ENCODE measurements at places on chromosomes 6 and 20.

GRCh38 chr6:118668761-118669385, 17.5 kb upstream of the CEP85L start:
- no peak for DNase-seq

- DNase-seq = no peak
These were observed 30.8 kb upstream of the SSR1 start for GRCh38 chr6:7343546-7344475.

DNA sequence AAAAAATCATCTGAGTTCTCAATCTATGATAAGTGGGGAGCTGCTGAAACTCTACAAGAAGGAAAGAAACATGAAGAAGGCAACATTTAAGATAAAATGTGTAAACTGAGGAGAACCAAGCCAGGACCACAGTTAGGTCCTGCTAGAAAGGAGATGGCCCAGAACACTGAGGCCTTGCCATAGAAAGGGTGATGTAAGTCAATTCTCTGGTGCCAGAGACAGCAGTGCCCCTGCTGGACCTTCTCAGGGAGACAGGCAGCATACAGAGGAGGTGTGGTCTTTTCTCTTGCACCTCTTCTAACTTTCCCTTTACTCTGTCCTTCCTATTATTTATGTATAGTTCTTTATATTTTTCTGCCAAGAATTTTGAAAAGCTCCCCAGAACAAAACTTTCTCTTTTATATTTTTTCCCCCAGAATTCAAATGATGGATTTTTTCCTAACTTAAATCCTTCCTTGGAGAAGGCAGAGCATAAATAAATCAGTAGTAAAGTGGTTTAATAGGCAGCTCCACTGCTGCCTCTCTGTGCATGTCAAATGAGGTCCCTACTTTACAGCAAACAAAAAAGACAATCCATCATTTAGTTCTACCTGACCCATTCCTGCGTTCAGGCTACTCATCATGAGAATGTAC, 9.0 kb downstream of the UQCC2 start:
- no peak for DNase-seq

GRCh38 chr6:99618649-99619408, 12.2 kb downstream of the PRDM13 start:
- no peak for DNase-seq

- no peak for DNase-seq
These were observed 921.8 kb upstream of the EPHA7 start for GRCh38 chr6:94341173-94341572.

GRCh38 chr6:71513036-71513435, 224.4 kb downstream of the OGFRL1 start:
- no peak for DNase-seq

DNA sequence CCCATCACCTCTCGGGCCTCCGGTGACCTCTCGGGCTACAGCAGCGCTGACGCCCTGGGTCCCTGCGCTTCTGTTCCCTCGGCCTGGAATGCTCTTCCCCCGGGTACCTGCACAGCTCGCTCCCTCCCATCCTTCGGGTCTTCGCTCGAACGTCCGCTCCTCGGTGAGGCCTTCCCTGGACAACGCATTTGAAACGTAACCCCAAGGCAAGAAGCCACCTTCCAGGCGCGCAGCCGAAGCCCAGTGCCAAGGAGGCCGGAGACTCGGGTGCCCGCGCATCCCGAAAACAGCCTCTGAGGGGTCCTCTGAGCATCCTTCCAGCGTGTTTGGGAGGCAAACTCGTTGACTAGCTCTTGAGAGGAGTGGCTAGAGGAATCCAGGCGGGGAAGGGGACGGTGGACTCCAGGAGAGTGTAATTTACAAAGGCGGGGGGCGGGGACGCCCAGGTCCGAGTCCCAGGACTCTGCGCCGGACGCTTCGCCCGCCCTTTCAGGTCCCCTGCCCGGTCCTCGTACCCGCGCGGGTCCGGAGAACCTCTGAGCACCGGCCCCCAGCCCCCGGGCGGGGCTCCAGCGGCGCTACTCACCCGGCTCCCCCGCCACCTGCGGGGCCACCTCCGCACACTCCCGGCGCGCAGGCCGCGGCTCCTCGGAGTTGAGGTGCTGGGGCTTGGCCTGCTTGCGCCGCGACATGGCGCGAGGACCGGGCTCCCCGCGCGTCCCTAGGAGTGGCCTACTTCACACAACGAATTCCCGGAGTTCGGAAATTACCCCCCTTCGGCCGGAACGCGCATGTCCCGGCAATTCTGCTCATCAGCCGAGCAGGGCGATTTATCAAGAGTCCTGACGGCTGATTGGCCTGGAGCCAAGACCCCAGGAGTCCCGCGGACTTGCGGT, 86.8 kb downstream of the ZFP64 start:
- no peak for DNase-seq

- DNase-seq = no peak
These were observed 92.2 kb downstream of the UNC5CL start for GRCh38 chr6:40946738-40947301.

DNA sequence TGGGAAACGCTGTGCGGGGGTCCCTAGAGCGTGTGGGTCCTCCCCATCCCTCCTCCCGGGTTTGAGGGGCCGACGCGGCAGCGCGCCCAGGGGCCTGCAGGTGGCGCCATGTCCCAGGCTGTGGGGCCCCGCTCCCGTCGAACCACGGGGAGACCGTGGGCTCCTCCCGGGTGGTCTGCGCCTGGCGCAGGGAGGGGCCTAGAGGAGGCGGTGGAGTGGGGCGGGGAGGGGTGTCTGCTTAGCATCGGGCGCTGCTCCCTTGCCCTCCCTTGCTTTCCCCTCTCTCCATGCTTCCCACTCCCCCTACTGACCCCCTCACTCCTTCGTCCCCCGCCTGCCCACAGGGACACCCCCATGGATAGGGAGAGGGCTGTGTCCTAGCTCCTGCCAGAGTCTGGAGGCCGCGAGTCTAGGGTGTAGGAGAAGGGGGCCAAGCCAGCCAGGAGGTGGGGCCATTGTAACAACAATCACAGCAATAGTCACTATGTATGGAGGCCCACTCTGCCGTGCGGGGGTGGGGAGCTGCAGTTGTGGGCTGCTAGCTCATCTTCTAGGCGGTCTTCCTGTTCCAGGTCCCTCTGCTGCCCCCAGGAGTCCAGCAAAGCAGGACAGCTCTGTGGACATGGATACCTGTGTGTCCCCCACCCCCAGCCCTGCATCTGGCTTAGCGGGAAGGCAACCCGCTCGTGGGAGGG, 51.7 kb downstream of the CHMP4B start:
- DNase-seq = no peak

- DNase-seq = no peak
These were observed 27.1 kb upstream of the FBXO9 start for GRCh38 chr6:53038141-53038540.

DNA sequence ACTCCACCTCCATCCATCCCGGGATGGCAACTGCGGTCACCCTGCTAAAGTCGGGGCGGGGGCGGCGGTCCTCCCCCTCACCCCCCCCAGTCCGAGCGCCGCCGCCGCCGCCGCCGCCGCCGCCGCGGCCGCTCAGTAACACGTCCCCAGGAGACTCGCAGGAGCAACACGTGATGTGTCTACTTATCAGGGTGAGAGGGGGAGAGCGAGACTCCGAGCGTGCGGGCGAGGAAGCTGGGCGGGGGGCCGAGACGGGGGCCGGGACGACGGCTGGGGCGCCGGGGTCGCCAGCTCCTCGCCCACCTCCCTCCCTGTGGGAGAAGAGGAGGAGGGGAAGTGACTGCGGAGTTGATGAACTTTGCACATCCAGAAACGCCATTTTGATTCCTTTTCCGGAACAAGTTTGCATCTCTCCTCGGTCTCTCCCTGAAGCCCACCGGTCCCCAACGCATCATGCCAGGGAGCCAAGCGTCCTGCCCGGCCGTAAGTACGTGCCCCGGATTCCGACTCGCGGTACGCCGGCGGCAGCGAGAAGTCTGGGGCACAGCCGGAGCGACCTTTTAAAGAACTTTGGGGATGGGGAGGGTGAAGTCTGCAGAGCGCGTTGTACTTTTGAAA, at the start of gene RREB1:
TSS of gene RREB1 (plus strand) at position 384 of the 618 bp plus-strand sequence. CDS start 73,951 bp downstream, outside the sequence.
- no peak for DNase-seq

- no peak for DNase-seq
These were observed 34.9 kb upstream of the DST start for GRCh38 chr6:56677559-56677958.

DNA sequence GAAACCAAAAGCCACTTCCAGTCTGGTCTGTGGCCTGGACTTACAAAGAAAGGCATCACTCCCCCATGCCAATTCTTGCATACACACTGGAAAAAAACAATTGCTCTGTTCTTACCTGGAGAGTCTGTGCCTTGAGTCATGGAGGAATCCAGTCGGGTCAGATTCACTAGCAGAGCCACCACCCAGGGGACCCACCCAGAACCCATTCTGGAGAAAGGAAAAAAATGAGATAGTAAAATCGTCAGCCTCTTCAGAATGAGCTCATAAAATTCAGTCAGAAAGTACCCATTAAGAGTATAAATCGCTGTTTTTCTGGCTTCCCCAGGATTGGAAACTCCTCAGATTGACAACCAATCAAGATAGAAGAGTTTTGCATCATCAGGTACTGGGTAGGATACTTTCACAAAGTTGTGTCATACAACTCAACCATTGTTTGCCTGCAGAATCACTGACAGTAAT, at the start of gene HLA-DOB:
TSS of gene HLA-DOB (minus strand) at position 257 of the 459 bp plus-strand sequence. CDS start at position 206, 51 bp downstream.
- DNase-seq = no peak

DNA sequence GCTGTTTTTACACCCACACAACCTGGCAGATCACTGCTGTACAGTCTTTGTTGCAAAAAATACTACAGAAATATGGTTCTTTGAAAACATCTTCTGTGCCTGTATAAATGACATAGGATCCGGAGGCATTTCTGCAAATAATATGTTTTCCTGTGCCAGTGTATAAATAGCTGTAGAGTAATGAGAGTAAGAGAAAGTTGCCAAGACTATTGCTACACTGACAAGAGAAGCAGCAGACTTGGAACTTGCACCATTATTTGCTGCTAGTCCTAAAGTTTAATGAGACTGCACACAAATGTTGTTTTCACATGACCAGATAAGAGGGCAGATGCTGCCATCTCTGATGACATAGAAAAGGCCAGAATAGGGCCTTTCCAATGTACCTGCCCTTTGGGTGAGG, 50.0 kb upstream of the DTNBP1 start:
- no peak for DNase-seq

DNA sequence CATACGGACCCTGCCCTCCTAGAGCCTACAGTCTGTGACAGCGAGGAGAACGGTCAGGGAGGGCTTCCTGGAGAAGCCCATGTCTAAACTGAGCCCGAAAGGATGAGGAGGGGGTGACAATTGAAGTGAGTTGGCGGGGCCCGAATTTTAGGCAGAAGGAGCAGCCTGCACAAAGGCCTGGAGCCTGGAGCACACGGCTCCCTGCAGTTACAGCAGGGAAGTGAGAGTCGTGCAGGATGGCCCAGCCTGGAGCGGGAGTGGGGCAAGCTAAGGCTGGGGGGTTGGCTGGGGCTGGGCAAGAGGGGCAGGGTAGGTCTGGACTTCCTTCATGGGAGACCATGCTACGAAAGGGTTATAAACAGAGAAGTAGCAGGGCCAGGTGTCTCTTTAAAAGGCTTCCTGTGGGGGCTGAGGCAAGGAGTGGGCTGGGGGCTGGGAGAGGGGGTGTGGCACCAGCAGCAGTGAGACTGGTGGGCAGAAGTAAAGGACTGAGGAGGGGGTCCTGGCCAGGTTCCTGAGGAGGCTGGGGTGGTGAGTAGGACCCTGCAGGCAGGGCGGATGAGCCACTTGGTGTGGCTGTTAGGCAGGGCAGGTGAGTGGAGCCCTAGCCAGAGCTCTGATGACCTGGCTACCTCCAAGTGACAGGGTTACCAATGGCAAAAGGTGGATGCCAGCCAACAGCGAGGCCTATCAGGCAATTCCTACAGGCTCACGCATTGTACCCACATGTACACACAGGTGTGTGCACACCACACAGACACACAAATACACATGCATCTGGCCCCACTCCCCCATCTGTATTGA, 119.2 kb downstream of the MRPL14 start:
- peak; percentile 5 for DNase-seq

GRCh38 chr20:20621195-20621594, 91.2 kb downstream of the RALGAPA2 start:
- no peak for DNase-seq

DNA sequence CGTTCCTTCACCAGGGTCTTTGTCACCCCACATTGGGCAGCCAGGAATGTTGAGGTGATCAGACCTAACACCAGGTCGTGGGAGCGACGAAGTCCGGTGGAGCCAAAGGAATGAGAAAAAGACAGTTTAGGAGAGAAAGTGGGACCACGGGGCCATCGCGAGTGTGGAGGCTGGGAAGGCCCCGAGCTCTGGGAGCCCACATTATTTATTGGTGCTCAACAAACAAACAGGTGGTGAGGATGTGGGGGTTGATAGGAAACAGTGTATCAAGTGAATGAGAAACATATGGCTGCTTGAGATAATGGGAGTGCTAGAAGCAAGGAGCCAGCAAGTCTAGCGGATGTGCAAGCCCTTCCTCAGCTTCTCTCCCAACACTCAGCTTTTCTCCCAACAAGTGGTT, 287.1 kb upstream of the SGK1 start:
- no peak for DNase-seq

GRCh38 chr6:170404036-170404435, 97.5 kb downstream of the FAM120B start:
- no peak for DNase-seq

- peak; percentile 18 for DNase-seq
These were observed 207.4 kb downstream of the DLL1 start for GRCh38 chr6:170083236-170084051.

DNA sequence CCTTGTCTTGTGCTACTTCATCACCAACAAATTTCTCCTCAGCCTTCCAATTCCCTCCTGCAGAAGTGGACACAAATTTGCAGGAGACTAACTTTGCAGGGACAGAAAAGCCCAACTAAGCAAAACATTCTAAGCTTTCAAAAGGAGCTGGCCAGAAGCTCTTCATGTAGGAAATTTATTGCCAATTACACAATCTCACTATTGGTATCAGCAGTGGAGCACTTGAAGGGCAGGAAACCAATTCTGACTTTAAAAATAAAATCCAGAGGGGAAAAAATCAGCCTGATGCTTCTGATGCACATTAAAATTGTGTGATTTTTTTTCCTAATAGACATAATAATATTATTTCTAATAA, 193.3 kb downstream of the LY86 start:
- DNase-seq = no peak

- no peak for DNase-seq
These were observed 59.0 kb downstream of the THEMIS start for GRCh38 chr6:127841811-127842210.

- DNase-seq = no peak
These were observed 41.1 kb downstream of the GMDS start for GRCh38 chr6:2204272-2204671.

All from omental fat pad (tissue), 4 donors.